ENCODE measurements at places on chromosomes 1 and 21. TPM values are rescaled to one million over a fixed set of nuclear protein-coding genes. Genes with fewer than 3 reads are reported as not detected.

Gene C1orf87
- total RNA-seq, result 0.94 TPM

Gene TTC4
- 14.4 TPM for total RNA-seq

DNA sequence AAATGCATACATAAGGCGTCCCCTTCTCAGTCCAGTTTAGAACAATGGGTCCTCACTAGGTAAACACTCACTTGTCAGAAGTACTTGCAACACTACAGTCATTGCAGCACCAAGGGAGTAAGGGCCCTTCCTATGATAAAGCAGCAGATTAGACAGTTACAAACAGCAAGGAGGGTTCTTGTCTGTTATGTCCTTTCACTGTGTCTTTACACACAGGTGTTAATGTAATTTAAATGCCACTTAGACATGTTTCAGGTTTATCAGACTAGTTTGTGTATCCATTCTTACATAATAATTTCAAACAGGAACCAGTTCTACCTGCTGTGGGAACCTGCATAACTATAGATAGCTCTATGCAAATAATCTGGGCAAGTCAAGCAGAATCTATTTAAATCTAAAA is 105.6 kb upstream of the USH2A start:
- DNase-seq, result no peak

- no peak for DNase-seq
These were observed 504.1 kb upstream of the PKN2 start for GRCh38 chr1:88179943-88180342.

GRCh38 chr1:100065969-100066227 is 66.8 kb downstream of the SASS6 start:
- DNase-seq, result no peak

GRCh38 chr21:39078322-39079065 is 104.8 kb downstream of the PSMG1 start:
- DNase-seq, result no peak

GRCh38 chr1:90963236-90963635 is 58.6 kb downstream of the ZNF644 start:
- no peak for DNase-seq

Measured in osteocyte (in vitro differentiated cells).